Activated CD4-positive, alpha-beta memory T cell treated with anti-CD3 and anti-CD28 coated beads for 36 hours (primary cell): ENCODE measurements at places on chromosomes 5 and 9.
A peak's percentile ranks its signal among the peaks of the same experiment; 100 is the strongest.

DNA sequence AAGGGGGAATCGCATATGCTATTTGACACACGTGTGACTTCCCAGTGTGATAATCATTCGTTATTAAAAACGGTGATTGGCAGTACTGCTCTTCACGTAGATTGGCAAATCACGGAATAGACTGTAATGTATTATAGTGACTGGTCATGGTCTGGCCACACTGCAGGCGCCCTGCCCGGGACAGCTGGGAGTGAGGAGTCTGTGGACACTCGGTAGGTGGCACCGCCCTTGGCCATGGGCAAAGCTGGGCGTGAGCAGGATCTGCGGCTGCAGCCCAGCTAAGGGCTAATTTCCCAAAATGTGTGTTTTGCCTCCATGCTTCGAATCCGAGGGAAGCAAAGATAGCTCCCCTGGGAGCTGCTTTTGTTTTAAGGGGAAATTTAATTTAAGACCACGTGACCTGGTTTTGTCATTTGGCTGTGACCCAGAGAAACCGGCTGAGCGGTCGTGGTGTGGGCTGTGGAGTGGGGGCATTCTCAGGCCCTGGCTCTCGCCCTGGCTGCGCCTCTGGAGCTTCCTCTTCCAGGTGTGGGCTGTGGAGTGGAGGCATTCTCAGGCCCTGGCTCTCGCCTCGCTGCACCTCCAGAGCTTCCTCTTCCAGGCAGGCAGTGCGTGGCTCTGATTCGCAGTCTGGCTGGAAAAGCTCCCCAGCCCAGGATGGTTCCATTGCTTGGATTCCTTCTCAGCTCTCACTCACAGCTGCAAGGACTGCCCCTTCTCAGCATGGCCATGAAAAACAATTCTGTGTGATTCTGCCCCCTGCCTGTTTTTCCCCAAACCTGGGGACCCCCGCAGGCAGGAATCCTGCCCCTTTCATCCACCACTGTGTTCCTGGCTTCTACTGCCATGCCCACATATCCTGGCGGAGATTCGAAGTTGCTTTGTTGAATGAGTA lies 131.1 kb downstream of the OLFM1 start:
- no peak for DNase-seq

GRCh38 chr9:92749934-92750315 lies 14.7 kb downstream of the BICD2 start:
- DNase-seq, result no peak

DNA sequence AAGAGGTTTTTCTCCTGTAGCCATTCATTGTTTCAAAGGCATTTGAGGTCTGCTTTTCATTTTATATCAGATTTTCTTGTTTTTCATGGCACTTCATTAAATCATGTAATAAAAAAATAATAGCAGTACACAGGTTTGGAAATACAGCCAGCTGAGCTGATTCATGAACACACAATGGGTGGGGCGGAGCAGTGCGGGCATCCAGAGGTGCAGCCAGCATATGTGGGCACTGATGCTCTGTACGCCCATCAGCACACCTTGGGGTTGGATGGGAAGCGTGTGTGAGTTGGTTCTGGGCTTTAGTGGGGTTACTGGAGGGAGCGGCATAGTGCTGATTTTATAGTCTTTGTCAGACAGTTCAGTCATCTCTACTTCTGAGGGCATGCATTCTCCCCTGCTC lies 54.2 kb upstream of the IRX4 start:
- DNase-seq, result no peak

DNA sequence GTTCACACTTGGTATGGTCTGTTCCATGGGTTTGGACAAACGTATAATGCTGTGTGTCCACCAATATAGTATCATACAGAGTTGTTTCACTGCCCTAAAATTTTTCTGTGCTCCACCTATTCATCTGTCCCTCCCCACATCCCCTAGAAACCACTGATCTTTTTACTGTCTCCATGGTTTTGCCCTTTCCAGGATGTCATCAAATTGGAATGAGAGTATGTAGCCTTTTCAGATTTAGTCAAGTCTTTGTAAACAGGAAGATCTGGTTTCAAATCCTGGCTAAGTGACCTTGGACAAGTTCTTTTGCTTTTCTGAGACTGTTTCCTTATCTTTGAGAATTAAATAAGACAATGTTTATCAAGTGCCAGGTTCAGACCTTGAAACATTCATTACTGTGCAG lies 13.2 kb upstream of the LVRN start:
- no peak for DNase-seq

GRCh38 chr5:125411071-125411743 lies 664.8 kb upstream of the ZNF608 start:
- DNase-seq, result no peak

- no peak for DNase-seq
These were observed 63.5 kb upstream of the IRX4 start for GRCh38 chr5:1946122-1946677.

GRCh38 chr9:89427621-89428221 lies 70.2 kb downstream of the SEMA4D start:
- DNase-seq, result peak; percentile 92

- no peak for DNase-seq
These were observed 190.4 kb downstream of the MTRR start for GRCh38 chr5:8059337-8059736.

GRCh38 chr5:147674411-147674810 lies 108.1 kb downstream of the JAKMIP2 start:
- DNase-seq, result no peak

- no peak for DNase-seq
These were observed 170.8 kb upstream of the FBN2 start for GRCh38 chr5:128708841-128709240.

DNA sequence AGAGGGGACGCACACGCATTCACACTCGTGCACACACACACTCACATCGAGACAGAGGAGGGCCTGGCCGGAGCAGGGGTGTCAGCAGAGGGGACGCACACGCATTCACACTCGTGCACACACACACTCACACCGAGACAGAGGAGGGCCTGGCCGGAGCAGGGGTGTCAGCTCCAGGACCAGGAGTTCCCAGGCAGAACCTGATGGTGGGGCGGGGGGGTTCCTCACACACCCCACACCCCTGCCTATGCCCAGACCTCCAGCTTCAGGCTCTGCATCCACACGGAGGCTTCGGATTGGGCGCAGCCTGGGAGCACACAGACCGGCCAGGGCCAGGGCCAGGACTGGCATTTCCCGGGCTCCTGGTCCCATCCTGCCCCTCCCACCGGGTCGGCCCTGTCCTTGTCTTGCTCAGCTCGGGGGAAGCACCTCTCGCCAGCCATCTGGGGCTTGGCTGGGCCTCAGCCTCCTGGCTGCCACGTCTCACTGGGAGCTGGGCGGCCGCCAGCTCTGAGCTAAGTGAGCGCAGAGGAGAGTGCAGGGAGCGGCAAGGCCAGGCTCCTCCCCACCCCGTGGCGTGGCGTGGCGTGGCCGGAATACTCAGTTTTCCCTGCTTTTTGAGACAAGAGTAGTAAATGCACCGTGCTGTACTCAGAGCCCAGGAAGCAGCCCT lies 31.3 kb downstream of the ADAMTS2 start:
- no peak for DNase-seq

GRCh38 chr9:125995006-125995405 lies 247.8 kb downstream of the PBX3 start:
- DNase-seq, result no peak

DNA sequence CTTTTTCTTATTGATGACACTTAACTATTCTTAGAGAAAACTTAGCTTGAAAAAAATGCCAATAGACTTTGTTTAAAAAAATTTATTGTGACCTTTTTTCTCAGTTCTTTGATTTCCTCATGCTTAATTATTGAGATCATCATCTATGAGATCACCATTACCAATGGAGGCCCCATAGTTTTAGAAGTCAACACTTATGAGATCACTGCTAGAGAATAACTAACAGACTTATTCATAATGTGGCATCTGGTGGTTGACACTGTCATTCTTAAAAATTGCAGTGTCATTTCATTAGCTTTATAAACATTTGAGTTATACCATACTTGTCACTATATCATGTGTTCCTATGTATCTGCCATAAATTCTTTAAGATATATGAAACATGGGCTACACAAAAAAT lies 14.9 kb upstream of the FEM1C start:
- no peak for DNase-seq

DNA sequence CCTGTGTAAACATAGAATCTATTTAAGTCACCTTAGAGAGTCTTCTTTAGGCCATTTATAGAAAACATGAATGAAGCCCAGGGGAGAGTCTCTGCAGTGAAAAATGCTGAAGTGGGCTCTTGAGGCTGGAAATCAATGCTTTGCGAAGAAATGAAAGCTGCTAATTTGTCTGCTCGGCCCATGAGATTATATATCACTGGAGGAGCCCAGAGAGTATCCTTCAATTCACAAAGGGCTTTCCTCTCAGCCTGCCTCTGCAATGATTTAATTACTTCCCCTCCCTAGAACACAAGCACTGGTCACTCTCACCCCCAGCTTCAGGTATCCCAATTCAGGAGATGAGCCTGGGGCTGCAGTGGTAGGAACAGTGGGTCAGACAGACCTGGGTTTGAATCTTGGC lies 8.2 kb upstream of the DRD1 start:
- no peak for DNase-seq

DNA sequence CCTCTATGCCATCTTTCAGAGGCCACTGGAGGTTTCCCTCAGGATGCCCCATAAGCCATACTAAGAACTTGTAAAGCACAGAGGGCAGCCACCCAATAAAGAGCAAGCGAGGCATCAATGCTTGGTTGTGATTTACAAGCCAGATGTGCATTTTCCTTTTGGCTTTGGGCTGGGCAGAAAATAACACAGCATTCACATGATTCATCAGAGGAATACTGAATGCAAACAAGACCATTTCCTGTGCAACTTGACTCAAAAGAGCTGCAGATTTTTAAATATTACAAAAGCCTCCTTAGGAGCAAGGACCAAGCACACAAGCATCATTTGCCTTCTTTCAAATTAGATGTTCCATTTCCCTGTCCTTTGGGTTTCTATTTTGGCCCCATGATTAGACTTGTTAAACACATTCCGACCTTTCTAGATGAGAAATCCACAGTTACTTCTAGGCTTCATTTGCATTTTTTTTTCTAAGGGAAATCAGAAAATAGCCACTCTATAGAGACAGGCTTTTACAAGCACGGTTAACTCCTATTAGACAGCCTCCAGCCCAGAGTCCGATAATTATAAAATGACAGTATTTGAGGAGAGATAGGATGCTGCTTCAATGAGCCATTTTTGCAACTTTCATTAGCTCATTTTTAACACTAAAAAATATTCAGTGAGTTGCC lies 207.8 kb downstream of the SEMA5A start:
- no peak for DNase-seq

DNA sequence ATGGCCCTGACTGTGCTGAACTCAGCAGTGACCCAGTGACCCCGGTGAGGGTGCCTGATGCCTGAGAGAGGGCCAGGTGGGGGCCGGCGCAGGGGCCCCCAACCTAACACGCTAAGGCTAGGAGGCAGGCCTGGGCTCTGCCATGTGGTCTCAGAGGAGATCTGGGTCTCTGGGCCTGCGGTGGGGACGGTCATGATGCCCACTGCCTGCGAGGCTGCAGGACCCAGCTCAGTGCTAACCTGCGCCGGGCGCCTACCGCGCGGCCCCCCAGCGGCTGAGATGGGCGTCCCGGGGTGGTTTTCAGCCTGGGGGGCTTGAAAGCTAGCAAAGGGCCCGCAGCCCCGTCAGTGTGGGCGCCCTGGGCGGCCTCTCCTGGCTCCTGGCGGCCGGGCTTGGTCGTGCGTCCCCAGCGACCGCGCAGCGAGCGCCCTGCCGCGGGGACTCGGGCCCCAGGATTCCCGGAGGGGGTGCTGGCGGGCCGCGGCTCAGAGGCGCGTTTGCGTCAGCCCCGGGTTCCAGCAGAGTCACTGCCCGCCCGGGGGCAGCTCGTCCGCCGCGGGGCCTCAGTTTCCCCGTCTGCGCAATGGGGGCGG lies 2.5 kb downstream of the EGFL7 start:
- peak; percentile 27 for DNase-seq

GRCh38 chr5:10348258-10348657 lies 5.2 kb upstream of the MARCHF6 start:
- no peak for DNase-seq

DNA sequence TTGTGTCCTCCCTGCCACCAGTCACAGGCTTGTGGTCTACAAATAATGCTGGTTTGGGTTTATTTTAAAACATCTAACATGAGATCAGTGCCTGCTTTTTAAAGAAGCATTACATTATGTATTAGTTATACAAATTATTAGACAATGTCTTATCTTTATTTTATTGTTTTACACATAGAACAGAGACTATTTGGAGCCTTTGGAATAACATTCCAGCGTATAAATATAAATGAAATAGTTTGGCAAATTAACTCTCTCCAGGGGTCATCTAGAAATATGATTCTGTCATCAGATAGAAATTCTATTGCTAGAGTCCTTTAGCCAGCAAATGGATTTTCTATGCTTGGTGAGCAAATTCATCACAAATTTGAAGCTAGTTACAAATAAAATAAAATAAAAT lies 22.4 kb downstream of the MAP1B start:
- DNase-seq, result no peak

GRCh38 chr9:19381656-19382055 lies 1.6 kb upstream of the RPS6 start:
- DNase-seq, result peak; percentile 18

DNA sequence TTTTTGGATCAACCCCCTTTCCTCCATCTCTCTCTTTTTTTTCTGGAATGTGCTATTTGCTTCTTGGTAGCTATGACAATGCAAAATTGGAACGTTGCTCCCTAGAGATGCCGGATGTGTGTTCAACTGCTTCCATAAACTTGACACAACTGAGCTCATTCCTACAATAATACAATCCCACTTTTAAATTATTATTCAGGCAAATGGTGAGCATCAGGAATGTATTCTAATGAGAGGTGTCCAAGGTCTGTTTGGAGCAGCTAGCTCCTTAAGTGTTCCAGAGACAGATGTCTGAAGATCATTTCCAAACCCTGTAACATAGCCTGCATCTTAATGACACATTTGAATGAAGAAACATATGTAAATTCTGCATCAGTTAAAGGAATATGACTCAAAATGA lies 518.4 kb downstream of the TAF11L14 start:
- no peak for DNase-seq

DNA sequence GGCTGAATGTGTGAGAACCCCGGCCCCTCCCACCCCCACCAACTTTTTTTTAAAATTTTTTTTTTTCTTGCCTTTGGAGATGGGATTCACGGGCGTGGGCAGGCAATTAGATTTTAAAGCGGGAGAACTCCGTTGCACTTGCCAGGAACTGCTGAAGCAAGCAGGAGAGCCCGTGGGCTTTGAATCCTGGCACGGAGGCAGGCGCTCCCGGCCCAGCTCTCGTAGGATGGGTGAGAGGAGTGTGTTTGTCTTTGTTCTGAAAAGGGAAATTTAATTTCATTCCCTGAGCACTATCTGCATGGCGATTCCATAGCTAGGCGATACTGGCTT lies 54.3 kb upstream of the BOD1 start:
- DNase-seq, result no peak

DNA sequence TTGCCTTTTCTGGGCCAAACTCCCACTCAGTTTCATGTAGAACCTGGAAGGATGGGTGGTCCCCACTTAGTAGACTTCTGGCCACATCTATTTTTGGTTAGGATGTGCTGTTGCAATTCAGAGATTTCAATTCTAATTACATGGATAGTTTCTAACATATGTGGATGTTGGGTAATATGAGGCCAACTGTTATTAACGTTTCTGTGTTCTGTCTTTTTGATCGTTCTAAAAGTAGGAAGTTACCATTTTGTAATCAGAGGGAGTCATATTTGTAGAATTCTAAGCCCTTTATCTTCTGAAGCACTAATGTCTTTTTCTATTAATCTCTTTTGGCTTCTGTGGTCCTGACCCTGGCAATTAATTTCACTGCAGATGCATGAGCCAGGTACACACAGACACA lies 141.6 kb upstream of the SPEF2 start:
- DNase-seq, result no peak

GRCh38 chr9:126166291-126166690 lies 160.3 kb upstream of the MVB12B start:
- DNase-seq, result no peak
